Kidney epithelial cell (primary cell): ENCODE measurements at places on chromosomes 5 and 9. TPM values are rescaled to one million over a fixed set of nuclear protein-coding genes. Genes with fewer than 3 reads are reported as not detected.

DNA sequence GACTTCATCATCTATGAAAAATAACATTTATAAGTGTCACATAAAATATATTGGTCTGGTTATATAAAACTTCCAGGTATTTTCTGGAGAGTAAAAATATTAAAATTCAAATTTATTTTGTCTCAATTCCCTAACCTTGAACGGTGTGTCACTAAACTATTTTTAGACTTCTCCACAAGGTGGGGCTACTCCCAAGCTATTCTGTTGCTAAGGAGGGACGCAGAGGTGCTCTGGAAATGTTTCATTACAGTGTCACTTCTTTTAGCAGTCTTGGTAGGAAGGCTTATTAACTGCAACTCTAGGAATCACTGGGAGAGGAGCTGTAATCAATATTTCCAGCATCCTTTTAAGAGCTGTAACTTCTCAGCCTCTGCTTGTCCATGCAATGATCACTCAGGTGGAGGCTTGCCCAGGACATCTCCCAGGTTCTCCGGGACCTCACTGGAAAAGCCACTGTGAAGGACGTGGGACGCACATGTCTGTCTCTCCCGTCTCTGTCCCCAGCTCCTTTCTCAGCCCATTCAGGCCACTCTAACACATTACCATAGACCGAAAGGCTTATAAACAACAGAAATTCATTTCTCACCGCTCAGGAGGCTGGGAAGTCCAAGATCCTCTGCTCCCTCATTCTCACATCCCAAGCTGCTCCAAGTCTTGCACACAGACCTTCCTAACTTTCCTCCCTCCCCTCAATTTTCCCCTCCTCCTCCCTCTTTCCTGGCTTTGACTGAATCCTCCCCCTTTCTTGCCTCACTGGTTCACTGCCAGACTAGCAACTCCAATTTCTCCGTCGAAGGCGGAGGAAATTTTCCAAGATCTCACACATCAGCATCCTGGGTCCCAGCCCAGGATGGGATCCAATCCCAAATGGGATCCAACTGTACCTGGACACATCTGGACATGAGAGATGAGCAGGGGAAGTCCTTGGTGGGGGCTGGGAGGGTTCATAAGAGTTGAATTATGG lies 32.7 kb upstream of the DNAH5 start:
- no peak for DNase-seq

DNA sequence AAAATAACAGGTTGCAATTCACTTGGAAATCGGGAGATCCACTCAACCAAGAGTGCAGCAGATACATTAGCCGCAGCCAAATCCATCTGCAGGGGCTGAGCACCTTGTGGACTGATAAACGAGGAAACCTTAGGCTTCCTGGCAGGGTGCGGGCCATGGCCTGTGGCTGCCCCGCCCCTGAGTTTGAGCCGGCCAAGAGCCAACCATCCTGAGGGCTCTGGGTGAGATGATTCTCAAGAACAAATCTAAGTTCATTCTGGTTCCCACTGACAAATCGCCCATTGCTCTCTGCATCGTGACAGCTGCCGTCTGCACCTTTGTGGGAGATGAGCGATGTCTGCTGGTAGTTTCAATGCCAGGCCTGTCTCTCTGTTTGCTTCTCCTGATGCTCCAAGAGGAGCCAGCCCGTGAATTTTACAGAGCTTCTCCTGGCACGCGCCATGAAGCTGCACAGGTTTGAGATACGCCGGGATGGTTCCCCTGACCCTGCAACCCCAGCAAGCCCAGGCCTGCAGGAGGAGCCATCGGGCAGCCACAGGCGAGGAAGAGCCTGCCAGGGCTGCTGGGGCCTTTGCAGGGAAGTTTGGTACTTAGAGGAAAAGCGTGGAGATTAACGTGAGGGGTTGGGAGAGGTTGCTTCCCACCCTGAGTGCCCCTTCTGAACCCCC lies 154.0 kb downstream of the OLFM1 start:
- no peak for DNase-seq

- DNase-seq, result no peak
Measured at GRCh38 chr5:52776116-52776515, 11.6 kb upstream of the ITGA1 start.

The REXO4 gene
- 21.9 and 23.1 TPM in 2 replicates for total RNA-seq

The WASHC1 gene
- total RNA-seq, result 5.5 and 6.7 TPM in 2 replicates

- DNase-seq, result no peak
Measured at GRCh38 chr5:109994135-109994534, 304.4 kb downstream of the MAN2A1 start.

The SPINK7 gene
- total RNA-seq, result not detected in 2 replicates

- DNase-seq, result peak; percentile 89
Measured at GRCh38 chr9:116234081-116234480, 80.5 kb downstream of the PAPPA start.

GRCh38 chr5:65307931-65308330 lies 173.8 kb downstream of the ADAMTS6 start:
- DNase-seq, result no peak

DNA sequence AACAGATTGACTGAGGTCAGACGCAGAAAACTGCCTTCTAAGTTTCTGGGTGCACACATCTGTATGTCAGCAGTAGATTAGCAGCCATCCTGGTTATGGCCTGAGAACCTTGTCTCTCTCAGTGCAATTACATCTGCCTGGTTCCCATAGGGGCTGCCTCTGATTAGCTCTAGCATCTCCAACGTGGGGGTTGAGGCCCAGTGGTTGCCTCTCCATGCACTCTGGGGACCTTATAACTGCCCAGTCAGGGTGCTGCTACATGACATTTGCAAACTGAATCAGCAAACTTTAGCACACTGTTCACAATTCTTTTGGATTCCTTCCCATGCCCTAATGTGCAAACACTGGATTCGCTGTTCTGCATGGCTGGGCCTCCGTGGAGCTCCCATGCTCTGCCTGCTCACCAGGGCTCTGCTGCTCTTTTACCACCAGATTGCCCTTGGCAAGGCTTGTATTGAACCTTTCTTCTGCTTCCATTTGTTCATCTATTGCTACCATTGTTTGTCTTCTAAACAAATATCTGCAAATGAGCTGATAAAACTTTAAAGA lies 36.2 kb downstream of the SNX18 start:
- no peak for DNase-seq

DNA sequence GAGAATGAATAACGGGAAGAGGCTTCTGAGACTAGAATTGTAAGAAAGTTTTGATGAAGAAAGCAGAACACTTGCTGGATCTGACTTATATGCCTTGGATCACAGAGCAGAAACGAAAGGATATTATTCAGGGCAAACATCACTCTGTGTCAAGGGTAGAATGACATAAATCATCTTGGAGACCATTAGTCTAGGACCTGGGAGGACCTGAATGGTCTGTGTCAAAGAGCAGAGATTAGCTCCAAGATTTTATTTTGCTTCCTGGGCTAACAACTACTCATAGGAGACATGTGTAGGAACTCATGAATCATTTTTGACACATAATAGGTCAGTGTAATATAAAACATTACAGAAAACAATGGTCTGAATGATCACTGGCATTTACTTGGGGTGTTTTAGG lies 417.9 kb downstream of the SLCO4C1 start:
- no peak for DNase-seq

- DNase-seq, result no peak
Measured at GRCh38 chr9:18269561-18269960, 204.4 kb upstream of the ADAMTSL1 start.

DNA sequence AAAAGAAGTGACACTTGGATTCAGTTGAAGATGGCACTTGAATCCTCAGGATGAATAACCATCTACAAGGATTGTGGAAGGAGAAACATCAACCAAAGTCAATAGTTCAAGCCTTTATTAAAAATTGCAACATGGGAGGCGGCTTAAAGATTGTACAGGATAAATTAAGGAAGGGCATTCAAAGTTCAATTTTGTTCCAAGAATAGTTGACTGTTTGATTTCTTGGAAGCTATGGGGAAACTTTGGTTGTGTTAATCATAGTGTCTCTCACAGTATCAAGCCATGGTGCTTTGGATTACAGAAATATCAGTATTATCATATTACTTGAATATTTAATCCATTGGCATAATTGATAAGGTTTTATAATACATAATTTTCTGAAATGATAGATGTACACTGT lies 1844.3 kb downstream of the MAT2B start:
- no peak for DNase-seq

GRCh38 chr9:106934442-106935238 lies 71.7 kb downstream of the ZNF462 start:
- DNase-seq, result no peak

GRCh38 chr9:87513161-87513560 lies 15.5 kb downstream of the DAPK1 start:
- no peak for DNase-seq

- no peak for DNase-seq
Measured at GRCh38 chr5:107196500-107197059, 474.2 kb downstream of the EFNA5 start.

GRCh38 chr5:107696080-107696479 lies 25.3 kb upstream of the EFNA5 start:
- no peak for DNase-seq

GRCh38 chr5:43041110-43041668 lies 1.1 kb upstream of the ANXA2R start:
- no peak for DNase-seq

The GARIN3 gene
- not detected in 2 replicates for total RNA-seq

DNA sequence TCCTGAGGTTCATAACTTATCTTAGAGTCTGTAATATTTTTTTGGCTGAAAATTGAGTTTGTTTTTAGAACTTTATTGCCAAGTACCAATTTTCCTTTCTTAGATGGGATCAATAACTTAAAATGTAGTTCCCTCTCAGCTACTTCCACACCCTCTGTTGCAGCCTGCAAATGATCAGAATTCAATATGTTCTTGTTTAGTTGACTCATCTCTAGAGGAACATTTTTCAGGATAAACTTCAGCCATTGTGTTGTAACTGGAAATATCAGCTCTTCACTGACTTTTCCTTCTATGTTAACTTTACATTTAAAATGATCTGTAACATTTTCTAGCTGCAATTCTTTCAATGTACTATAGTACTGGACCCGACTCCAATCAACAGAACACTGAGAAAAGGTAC lies 115.7 kb downstream of the ESM1 start:
- DNase-seq, result no peak

GRCh38 chr9:84439250-84439649 lies 98.7 kb upstream of the SLC28A3 start:
- DNase-seq, result no peak
